ENCODE measurements at places on chromosomes 13 and 19.
A peak's percentile ranks its signal among the peaks of the same experiment; 100 is the strongest.

GRCh38 chr13:114130131-114130836, 2.1 kb downstream of the RASA3 start:
- DNase-seq: no peak

DNA sequence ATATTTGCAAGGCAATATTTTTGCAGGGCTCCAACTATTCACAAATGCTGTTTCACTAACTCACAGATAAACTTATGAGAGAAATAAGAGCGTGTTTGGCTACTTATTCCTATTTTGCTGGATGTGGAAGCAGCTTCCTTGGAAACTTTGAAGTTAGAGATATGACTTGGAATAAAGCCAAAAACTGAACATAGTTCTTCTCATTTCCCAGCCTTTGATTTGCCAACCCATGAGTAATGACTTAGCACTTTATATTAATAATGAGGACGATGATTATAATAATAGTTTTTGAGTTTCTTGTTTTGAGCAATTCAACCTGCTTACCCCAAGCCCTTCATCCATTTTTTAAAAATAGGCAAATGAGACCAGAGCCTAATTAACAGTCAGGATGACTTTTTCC, 47.7 kb downstream of the SLC10A2 start:
- no peak for DNase-seq

- DNase-seq: no peak
Observed at GRCh38 chr13:80862456-80862855, 521.5 kb upstream of the SPRY2 start.

DNA sequence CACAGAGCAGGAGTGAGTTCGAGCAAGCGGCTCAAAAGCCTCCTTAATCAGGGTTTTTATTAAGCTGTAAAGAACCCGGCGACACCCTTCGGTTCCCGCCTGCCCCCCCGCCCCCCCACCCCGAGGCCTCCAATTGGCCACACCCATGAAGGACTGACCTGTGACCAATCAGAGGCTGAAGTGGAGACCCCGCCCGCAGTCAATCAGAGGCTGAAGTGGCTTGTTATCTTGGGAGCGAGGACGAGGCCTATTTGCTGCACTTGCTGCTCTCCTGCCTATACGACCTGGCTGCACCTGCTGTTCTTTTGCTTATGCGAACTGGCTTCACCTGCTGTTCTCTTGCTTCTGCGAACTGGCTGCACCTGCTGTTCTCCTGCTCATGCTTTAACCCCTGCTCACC, 844.9 kb downstream of the OLFM4 start:
- DNase-seq: no peak

- DNase-seq: no peak
Observed at GRCh38 chr13:28375250-28375930, 119.5 kb downstream of the FLT1 start.

- no peak for DNase-seq
Observed at GRCh38 chr13:94352057-94352456, 127.4 kb downstream of the DCT start.

- peak; percentile 14 for DNase-seq
Observed at GRCh38 chr13:42047561-42048341, 697 bp upstream of the DGKH start.

- no peak for DNase-seq
Observed at GRCh38 chr13:36717017-36717416, 43.2 kb downstream of the SERTM1 start.

Measured in hypothalamus (tissue), 51 donors.